Hindlimb muscle (tissue), 1 donor: ENCODE measurements at places on chromosomes 16 and 17. TPM values are rescaled to one million over a fixed set of nuclear protein-coding genes. Genes with fewer than 3 reads are reported as not detected.

DNA sequence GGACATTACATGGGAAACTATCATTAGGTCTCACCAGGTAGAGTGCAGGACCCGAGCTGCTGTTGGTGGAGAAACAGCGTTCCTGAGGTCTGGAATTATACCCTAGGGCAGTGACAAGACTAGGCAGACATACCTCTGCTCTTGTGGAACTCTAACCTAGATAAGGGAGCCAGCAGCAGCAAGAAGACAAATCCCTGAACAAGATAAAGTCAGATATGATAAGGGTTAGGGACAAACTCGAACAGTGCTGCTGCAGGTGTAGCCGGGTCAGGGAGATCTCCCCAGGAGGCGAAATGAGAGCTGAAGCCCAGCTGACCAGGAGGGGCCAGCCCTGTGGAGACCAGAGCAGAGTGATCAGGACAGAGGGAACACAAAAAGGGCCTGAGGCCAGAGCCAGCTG, 34.7 kb downstream of the ARSG start:
- no peak for DNase-seq

- no peak for DNase-seq
Observed at GRCh38 chr16:76906552-76906951, 284.4 kb upstream of the MON1B start.

The ACSM2B gene
- polyA plus RNA-seq = 0.41 TPM

DNA sequence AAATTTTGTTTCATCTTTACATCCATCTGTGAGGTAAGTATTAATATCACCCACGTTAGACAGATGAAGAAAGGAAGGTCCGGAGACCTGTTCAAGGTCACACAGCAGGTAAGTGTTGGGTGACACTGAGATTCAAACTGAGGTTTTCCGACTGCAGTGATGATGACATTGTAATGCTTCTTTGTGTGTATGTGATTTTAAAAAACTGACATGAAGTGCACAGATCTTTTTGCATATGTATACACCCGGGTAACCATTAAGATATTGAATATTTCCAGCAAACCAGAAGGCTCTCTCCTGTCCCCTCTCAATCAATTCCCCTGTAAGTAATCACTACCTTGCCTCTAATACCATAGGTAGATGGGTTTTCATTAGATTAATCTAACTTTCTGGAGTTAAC, 1.5 kb upstream of the TANC2 start:
- no peak for DNase-seq

The ADAD2 gene
- polyA plus RNA-seq = 1.4 TPM

The TCAP gene
- polyA plus RNA-seq = 345 TPM

The TEKT5 gene
- polyA plus RNA-seq = not detected

DNA sequence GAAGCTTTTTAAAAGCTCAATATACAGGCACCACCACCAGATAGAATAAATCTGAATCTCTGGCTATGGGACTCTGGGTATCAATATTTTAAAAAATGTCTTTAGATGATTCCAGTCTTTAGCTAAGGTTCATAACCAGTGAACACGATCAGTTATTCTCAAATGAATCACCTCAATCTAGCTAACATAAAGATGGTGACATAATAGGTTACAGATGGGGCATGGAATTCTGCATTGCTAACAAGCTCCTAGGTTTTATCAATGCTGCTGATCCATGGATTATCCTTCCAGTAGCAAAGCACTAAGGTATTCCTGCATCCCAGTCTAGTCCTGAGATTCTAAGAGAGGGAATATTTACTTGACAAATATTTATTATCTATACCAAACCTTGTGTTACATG, 415.5 kb upstream of the CDH11 start:
- DNase-seq = no peak

The HOXB8 gene
- 0.49 TPM for polyA plus RNA-seq

GRCh38 chr17:27990100-27990499, 52.4 kb upstream of the NLK start:
- DNase-seq = no peak

GRCh38 chr16:11316331-11317015, 28.8 kb upstream of the RMI2 start:
- DNase-seq = no peak

GRCh38 chr17:7167832-7168231, 11.3 kb downstream of the ASGR1 start:
- no peak for DNase-seq

The CARHSP1 gene
- polyA plus RNA-seq = 141 TPM
